ENCODE measurements at places on chromosomes 1 and 21.

- DNase-seq = no peak
Measured at GRCh38 chr1:147334292-147334691, 91.8 kb downstream of the CHD1L start.

GRCh38 chr1:43622471-43622870 is 27.5 kb upstream of the KDM4A start:
- no peak for DNase-seq

GRCh38 chr21:31501926-31502325 is 157.6 kb upstream of the SOD1 start:
- DNase-seq = no peak

- DNase-seq = no peak
Measured at GRCh38 chr1:16905110-16905867, 9.5 kb downstream of the RNU1-2 start.

DNA sequence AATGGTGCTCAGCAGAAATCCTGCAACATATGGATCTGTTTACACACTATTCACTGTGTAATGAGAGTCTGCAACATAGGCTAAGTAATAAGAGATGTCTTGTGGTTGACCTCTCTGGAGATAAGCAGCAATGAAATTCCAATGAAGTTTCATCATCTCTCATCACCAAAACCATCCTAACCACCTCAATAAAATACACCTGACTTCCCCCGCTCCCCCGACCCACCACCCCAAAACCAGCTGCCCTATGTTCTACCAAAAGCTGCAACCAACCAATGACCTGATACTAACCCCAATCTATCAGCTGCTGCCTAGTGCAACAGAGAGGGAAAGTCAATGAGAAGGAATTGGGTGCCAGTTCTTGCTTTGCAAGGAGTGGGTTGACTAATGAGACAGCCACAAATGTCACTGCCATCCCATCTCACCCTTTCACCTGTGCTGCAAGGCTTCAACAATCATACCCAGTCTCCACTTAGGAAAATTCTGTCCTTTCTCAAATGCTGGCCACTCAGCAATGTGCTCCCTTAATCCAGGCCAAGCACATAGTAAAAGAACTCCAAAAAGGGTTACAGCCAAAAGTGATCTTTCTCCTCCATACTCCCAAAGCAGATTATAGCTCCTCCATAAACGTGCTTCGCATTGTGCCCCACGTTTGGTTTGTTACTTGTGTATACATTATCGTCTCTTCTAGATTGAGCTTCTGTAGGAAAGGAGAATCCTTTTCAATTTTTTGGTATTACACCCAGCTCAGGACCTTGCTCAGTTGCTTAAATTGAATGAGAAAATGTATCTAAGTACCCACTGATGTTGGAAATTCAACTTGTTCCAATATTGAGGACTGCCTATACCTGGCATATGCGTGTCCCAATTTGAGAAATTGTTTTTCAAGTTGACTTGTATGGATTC is 29.0 kb downstream of the MRPL39 start:
- DNase-seq = no peak

GRCh38 chr1:60990714-60991090 is 91.7 kb upstream of the NFIA start:
- DNase-seq = no peak

DNA sequence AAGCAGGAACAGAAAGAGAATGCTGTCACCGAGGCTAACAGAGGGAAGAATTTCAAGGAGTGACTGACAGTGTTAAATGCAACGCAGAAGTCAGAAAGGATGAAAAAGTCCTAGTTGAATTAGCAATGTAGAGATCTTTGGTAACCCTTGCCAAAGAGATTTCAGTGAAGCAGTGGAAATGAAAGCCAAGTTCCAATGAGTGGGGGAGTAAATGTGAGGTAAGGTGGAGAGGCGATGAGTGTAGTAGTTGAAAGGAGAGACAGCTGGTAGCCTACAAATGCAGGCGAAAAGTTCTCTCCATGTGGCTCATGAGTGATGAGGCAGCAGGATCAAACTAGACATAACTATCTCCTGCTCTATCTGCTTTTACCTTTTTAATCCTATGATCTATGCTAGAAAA is 74.6 kb upstream of the IPO9 start:
- DNase-seq = no peak

GRCh38 chr1:241606544-241606943 is 33.6 kb downstream of the CHML start:
- no peak for DNase-seq

DNA sequence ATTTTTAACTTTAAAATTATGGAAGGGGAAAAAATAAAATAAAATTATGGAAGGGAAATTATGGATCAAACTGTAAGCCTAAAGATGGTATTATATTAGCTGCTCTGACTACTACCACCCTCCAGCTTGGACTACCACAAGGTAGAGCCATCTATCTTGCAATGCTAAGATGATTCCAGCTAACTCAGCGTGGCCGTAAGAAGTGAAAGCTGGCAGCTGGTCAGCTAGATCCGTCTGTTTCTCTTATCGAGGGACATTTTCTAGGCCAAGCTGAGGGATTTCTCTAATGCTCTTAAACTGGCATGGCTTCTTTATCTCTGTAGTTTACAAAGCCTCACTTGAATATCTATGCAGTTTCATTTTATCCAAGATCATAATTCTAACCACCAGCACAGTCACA is 31.5 kb downstream of the LYST start:
- DNase-seq = no peak

- DNase-seq = no peak
Measured at GRCh38 chr1:93186667-93187066, 6.1 kb downstream of the CCDC18 start.

- DNase-seq = no peak
Measured at GRCh38 chr1:91499904-91500755, 521 bp upstream of the CDC7 start.

- DNase-seq = no peak
Measured at GRCh38 chr1:205240569-205240968, 12.8 kb downstream of the TMCC2 start.

- no peak for DNase-seq
Measured at GRCh38 chr21:44086636-44087425, 20.4 kb upstream of the PWP2 start.

- DNase-seq = no peak
Measured at GRCh38 chr21:28337315-28337714, 655.4 kb downstream of the LTN1 start.

GRCh38 chr1:53016705-53017104 is 45.3 kb upstream of the PODN start:
- no peak for DNase-seq

DNA sequence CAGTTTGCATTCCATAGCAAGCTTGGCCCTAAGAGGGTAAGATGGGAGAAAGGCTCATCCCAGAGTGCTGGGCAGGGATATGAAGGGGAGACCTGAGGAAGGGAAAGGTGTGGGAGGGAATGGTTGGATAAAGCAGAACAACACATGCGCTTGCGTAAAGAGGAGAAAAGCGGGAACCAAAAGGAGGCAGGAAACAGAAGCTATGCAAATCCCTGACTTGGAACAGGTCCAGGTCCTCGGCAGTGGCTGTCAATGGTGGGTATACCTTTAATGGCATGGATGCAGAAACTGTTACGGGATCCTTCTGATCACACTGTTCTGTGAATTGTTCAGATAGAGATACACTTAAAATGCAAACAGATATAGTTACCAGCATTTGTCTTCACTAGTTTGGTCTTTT is 455.6 kb downstream of the SIPA1L2 start:
- no peak for DNase-seq

DNA sequence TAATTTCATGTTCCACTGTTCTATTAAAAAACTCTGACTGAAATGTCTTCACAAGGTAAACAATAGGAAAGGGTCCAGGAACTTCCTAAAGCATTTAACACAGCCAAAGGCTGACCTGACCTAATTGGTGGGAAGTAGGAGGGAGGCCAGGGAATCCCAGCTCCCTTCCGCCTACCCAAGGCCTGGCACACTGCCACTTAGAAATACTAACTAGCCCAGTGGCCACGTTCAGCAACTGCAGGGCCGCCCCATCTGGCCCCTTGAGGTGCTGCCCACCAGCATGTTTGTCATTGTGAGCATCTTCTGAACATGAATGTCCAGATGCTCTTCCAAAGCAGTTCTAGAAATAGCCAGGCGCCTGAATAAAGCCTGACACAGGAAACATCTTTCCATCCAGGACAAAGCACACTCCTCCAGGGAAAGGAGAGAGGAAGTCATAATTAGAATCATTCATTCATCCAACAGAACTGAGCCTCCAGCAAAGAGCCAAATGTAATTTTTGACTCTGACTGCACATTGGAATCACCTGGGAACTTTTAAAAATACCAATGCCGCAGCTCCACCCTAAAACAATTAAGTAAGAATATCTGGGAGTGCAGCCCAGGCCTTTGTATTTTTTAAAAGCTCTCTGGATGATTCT is 44.6 kb upstream of the BCL9 start:
- DNase-seq = no peak

DNA sequence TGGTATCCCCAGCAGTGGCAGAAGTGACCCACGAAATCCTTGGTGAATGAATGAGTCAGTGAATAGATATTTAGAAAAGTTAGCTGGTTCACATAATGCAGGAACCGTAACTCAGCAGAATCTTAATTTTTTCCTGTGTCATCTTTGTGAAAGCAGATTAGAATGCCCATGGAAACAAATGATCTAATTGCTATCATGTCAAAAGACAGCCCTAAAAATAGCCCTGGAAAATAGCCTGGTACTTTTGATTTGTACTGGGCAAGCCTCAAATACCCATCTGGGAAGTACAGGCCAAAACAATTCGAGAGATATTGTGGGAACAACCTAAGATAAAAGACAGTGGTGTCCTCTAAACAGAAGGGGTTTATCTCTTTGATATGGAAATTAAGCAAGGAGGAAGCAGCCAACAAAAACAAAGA is 21.1 kb downstream of the FYB2 start:
- DNase-seq = no peak

- no peak for DNase-seq
Measured at GRCh38 chr1:175250027-175250426, 57.5 kb upstream of the KIAA0040 start.

- no peak for DNase-seq
Measured at GRCh38 chr1:88985032-88985431, 7.4 kb downstream of the KYAT3 start.

- DNase-seq = no peak
Measured at GRCh38 chr1:108799001-108799400, 52.5 kb downstream of the STXBP3 start.

- DNase-seq = no peak
Measured at GRCh38 chr1:183576537-183576936, 13.7 kb downstream of the NCF2 start.

GRCh38 chr1:178849918-178850317 is 21.0 kb downstream of the ANGPTL1 start:
- no peak for DNase-seq

DNA sequence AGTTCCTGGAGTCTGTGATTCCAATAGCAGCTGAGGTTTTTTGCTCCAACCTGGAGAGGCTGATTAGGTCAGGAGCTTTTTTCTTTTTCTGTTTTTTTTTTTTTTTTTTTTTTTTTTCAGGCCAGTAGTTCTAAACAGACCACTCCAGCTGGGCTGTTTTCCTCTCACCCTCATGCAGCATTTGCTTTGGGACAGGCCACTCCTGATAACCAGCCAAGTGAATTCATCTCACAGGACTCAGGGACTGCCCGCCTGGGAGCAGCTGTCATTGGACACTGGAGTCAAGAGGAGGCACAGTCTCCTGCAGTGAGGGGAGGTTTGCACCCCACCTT is 22.9 kb downstream of the PLXNA2 start:
- DNase-seq = no peak

- no peak for DNase-seq
Measured at GRCh38 chr1:15417059-15417934, 7.6 kb downstream of the EFHD2 start.

- no peak for DNase-seq
Measured at GRCh38 chr1:31932491-31933316, 5.5 kb downstream of the PTP4A2 start.
